ENCODE measurements at places on chromosomes 1 and 21.

GRCh38 chr1:156958247-156958714 lies 37.8 kb downstream of the LRRC71 start:
- DNase-seq: no peak

GRCh38 chr1:62013264-62013663 lies 181.4 kb upstream of the L1TD1 start:
- DNase-seq: no peak

DNA sequence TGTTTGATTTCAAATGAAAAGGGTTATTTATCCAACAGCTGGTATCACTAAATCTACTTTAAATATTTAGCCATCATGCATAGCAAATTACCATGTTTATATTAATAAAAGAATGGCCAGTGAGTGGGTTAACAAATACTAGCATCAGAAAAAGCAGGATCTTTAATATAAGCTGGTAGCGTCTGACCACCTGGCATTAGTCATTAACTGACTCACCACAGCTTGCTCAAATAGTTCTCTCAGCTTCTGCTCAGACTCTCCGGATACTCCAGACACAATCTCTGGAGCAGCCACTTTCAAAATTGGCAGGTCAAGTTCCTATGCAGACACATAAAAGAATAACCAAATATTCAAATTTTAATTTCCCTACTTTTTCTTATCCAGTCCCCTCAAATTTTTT lies 29.6 kb downstream of the NVL start:
- DNase-seq: peak; percentile 40

DNA sequence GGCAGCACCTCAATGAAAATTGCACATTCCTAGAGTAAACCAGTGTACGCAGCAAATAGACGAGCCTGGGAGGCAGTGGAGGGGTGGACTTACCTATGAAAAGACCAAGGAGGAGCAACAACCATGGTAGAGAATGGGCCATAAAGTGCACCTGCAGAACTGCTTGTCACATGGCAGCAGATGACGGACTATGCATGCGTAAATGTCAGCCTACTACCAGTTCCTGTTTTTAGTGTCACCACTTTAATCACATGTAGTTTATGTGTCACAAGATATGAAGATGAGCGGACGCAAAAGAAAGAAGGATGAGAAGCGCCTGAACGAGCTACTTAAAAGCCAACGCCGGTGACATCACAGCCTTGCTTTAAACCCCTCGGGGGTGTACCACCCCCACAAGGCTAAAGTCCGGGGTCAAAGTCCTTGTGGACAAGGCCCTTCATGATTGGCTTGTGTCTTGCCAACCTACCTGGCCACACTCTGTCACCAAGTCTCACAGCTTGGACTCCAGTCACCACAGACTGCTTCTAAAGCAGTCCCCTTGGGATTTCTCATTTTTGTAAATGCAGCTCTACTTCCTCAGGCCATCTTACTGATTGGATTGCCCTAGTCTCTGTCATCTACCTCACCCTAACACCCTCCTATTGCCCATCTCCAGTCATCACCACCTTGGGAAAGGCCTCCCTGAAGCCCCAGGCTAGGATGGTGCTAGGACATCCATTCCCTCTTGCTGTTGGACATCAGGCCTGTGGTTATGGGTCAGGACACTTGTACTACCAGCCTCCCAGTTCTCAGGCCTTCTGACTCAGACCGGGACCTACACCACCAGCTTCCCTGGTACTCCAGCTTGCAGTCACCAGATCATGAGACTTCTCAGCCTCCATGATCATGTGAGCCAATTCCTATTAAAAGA lies 6.0 kb upstream of the LY9 start:
- DNase-seq: no peak

- DNase-seq: no peak
Measured at GRCh38 chr1:24910751-24911650, 19.1 kb downstream of the RUNX3 start.

GRCh38 chr1:192943108-192943507 lies 116.1 kb downstream of the UCHL5 start:
- DNase-seq: no peak

GRCh38 chr1:58815686-58816071 lies 31.8 kb upstream of the JUN start:
- DNase-seq: no peak

GRCh38 chr1:153400244-153400643 lies 9.4 kb upstream of the S100A8 start:
- DNase-seq: no peak

DNA sequence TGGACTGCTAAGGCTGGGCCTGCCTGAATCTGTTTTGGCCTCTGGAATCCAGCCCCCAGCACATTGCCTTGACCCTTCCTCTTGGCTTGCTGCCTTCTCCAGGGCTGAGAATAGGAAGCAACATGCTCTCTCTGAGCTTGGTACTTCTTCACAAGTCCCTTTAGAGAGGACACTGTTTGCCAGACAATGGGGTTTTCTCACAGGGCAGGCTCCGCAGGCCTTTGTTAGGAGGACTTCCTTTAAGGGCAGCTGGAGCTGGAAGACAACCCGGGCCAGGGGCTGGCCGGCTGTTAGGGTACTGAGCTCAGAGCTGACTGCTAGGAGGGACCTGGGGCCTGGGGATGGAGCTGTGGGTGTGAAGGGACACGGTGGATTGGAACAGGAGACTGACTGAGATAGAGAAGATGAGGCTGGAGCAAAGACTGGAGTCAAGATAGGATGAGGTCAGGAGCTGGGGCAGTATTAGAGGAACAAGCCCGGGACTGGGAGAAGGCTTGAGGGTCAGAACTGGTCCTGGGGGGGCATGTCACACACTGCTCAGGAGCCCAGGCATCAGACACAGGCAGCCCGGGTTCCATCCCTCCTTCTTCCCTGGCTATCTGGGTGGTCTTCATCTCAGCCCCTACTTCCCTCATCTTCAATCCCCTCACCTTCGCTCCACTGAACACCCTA lies 5.4 kb upstream of the ALPL start:
- DNase-seq: no peak

DNA sequence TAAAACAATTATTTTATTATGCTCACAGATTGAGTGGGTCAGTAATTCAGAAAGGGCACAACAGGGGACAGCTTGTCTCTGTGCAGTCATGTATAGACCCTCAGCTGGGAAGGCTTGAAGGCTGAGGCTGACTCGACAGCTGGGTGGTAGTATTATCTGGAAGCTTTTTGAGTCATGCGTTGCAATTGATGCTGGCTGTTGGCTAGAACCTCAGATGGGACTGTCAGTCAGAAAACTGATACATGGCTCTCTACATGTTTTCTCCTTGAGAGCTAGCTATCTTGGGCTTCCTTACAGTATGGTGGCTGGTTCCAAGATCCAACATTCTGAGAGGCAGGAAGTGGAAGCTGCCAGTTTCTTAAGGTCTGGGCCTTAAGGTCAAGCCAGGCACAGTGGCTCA lies 61.5 kb upstream of the SELENON start:
- no peak for DNase-seq

GRCh38 chr1:5570931-5571330 lies 421.3 kb downstream of the NPHP4 start:
- no peak for DNase-seq

DNA sequence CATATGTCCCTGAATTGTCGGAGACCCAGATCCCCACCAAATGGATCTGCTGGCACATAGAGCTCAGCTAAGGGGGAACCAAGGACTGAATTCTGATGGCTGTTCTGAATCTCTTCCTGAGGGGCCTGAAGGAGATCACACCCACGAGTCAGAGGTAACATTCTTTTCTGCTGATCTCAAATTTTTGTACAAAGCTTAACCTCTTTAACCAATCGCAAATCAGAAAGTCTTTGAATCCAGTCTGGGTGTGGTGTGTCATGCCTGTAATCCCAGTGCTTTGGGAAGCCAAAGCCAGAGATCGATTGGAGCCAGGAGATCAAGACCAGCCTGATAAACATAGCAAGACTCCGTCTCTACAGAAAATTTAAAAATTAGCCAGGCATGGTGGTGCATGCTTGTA lies 62.8 kb upstream of the PRRC2C start:
- no peak for DNase-seq

DNA sequence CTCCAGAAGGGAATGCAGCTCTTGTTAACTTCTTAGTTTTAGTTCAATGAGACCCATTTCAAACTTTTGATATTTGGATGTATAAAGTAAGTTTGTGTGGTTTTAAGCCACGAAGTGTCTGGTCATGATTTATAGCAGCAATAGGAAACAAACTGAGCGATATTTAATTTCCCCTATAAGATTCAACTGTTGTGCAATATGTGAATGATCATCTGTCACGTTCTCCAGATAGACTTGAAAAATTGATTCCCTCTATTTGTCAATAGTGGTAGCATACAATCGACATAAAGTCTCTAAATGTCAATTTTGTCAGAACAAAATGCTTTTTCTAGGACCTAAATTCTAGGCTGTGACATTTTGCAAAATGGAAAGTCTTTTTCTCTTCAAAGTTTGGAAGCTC lies 240.1 kb downstream of the KCTD3 start:
- DNase-seq: no peak

DNA sequence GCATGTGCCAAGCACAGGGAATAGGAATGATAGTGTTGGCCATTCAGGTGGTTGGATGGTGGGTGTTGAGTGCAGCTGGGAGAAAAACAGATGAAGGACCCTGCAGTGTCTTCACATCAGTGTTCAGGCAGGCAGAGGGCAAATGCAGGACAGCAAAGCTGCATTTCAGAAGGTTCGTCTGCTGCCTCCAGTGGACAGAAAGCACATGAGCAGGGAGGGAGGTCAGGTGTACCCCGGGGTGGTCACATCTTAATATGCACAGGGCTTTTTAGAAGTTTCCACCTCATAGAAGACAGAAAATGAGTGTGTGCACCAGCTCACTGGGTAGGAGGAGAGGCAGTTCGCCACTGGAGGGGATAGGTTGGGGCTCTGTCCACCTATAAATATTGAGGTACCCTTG lies 184.9 kb downstream of the SLC35F3 start:
- DNase-seq: no peak
